Spinal cord (tissue), 10 donors: ENCODE measurements at places on chromosomes 1 and 21. TPM values are rescaled to one million over a fixed set of nuclear protein-coding genes. Genes with fewer than 3 reads are reported as not detected.

CERS2 gene
- polyA plus RNA-seq = 176 TPM

OR2L5 gene
- not detected for polyA plus RNA-seq

MIXL1 gene
- 0.92 TPM for polyA plus RNA-seq

KRTAP12-2 gene
- not detected for polyA plus RNA-seq

PBXIP1 gene
- polyA plus RNA-seq = 67.8 TPM

SPRR2A gene
- not detected for polyA plus RNA-seq

IGFN1 gene
- polyA plus RNA-seq = 10.4 TPM

DRAXIN gene
- 11.4 TPM for polyA plus RNA-seq

TAS1R3 gene
- 0.98 TPM for polyA plus RNA-seq

ZNF695 gene
- 3.9 TPM for polyA plus RNA-seq

NOS1AP gene
- polyA plus RNA-seq = 9.3 TPM

MEX3A gene
- polyA plus RNA-seq = 39.3 TPM

CSDE1 gene
- polyA plus RNA-seq = 316 TPM
